ENCODE measurements at places on chromosomes 1 and 21.

GRCh38 chr1:27588256-27589232 is 15.4 kb downstream of the AHDC1 start:
- DNase-seq, result no peak

GRCh38 chr1:39115271-39116110 is 89.0 kb upstream of the MACF1 start:
- DNase-seq, result no peak

GRCh38 chr1:200029822-200030152 is 2.3 kb downstream of the NR5A2 start:
- DNase-seq, result no peak

DNA sequence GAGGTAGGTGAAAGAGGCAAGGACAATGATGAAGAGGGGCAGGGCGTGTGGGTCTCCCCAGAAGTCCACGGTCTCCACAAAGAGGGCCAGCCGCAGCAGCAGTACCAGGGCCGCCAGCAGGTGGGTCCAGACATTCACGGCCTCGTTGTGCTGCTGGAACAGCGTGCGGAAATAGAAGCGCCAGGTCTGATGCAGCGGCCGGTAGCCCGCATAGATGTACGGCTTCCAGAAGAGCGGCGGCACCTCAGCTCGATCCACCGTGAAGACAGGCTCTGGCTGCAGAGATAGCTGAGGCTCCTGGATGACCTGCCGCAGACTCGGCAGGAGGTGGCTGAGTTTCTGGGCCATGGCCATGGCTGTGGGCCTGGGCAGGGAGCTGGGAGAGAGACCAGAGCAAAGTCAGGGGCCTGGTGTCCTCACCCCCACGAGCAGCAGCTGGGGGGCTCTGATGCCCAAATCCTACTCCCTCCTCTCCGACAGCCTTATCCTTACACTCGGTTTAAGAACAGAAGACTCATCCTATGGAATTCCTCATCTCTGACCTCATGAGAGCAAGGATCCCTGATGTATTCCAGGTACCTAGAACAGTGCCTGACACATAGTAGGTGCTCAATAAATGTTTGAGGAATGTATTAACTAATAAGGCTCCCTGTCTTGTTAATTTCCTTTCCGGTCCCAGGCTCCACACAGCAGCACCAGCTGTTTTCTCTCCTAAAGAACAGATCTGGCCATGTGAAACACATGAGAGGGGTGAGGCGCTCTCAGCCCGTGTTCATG is 4.4 kb upstream of the AUNIP start:
- no peak for DNase-seq

All from cortex of kidney (tissue), 1 donor.